ENCODE measurements at places on chromosomes 13 and 19.
A peak's percentile ranks its signal among the peaks of the same experiment; 100 is the strongest.

DNA sequence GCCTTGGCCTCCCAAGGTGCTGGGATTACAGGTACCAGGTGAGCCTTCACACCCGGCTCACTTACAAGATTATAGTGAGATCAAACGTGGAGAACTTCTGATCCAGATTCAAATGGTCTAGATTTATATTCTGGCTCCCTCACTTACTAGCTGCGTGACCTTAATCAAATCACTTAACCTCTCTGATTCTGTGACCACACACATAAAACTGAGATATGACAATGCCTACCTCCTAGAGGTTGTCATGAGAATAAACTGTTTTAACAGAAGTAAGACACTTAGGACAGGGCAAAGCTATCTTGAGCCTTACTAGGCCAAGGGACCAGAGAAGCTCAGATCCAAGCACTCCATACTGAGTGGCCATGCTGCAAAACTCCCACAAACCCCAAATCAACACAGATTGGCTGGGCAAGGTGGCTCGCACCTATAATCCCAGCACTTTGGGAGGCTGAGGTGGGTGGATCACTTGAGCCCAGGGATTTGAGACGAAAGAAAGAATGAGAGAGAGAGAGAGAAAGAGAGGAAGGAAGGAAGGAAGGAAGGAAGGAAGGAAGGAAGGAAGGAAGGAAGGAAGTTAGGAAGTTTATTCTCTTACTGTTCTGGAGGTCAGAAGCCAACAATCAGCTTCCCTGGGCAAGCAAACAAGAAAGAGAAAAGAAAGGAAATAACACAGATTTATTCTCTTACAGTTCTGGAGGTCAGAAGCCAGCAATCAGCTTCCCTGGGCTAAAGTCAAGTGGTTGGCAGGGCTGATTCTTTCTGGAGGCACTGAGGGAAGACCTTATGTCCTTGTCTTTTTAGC is 46.1 kb upstream of the MAP3K10 start:
- no peak for DNase-seq

DNA sequence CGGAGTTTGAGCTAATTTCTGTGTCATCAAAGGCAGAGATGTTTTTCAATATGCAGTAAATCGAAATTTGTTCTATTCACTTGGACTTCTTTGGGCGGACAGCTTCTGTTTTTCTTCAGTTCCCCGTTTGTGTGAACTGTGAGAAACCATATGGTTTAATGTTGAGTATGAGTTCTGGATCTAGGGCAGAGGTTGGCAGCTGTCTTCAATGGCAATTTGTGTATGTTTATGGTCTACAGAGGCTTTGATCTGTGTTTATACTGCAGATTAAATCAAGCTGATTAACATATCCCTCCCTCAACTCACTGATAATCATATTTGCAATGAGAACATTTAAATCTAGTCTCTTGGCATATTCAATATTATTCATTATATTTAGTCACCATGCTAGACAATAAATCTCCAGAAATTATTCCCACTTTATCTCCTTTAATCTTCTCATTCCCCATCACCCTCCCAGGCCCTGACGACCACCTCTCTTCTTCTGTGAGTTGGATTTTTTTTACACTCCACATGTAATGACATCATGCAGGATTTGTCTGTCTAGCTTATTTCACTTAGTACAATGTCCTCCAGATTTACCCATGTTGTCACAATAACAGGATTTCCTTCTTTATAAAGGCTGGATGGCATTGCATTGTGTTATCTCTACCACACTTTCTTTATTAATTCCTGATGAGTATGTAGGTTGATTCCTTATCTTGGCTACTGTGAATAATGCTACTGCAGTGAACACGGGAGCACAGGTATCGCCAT is 9.0 kb downstream of the ZNF331 start:
- no peak for DNase-seq

GRCh38 chr13:36151591-36151990 is 20.4 kb upstream of the DCLK1 start:
- no peak for DNase-seq

DNA sequence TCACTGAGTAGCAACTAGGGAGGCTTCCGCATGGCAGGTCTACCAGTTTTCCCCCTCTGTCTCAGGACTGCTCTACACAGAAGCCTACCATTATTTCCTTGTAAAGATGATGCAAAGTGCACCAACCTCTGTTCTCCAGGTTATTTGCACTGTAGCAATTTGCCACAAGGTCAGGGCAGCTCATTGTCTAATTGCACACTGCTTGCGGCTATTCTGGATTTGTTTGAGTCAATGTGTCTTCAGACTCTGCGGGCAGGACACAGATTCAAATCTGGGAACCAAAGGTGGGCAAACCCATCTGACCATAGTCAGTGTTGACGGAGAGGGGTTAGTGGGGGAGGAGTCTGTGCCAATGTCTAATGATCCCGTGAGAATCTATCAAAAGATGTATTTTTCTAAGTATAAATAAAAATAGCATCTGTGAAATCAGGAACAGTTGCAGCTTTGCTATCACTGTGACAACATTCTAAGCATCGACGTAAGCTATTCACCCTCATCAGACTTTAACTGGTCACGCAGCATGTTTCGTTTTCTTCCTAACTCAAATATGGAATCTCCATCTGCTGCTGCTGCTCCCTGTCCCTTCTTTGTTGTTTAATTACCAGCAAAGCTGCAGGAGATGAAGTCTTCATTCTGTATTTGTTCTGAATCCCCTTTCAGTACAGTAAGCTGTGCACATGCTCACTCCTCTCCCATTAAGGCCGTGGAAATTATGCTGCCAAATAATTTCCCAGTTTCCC is 26.4 kb downstream of the CYSLTR2 start:
- no peak for DNase-seq

DNA sequence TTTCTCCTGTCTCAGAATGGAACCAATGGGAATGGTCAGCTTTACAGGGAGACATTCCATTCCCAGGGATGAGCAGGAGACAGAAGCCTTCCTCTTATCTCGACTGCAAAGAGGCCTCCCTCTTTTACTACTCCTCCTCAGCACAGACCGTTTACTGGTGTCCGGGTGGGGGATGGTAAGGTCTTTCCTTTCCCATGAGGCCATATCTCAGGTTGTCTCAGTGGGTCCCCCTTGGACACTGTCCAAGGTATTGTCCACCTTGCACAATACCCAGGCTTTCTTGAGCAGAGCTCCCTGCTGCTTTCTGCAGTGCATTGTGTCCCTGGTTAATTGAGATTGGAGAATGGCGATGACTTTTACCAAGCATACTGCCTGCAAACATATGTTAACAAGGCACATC is 7.5 kb upstream of the ZNF808 start:
- no peak for DNase-seq

DNA sequence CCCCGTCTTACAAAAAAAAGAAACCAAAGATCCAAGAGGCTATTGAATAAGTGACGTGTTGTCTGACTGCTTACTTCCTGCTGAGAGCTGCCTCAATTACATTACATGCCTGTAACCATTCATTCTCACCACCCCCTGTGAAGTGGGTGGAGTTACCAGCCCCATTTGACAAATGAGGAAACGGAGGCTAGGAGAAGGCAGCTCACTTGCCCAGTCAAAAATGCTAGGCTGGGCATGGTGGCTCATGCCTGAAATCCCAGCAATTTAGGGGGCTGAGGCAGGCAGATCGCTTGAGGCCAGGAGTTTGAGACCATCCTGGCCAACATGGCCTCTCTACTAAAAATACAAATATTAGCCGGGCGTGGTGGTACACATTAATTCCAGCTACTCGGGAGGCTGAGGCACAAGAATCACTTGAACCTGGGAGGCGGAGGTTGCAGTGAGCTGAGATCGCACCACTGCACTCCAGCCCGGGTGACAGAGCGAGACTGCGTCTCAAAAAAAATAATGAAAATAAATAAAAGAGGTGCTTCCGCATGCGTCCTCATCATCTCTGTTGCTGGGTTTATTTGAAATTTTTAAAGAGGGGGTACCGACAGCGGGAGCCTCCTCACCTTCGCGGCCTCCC is 499 bp downstream of the LSM7 start:
- DNase-seq, result peak; percentile 40

DNA sequence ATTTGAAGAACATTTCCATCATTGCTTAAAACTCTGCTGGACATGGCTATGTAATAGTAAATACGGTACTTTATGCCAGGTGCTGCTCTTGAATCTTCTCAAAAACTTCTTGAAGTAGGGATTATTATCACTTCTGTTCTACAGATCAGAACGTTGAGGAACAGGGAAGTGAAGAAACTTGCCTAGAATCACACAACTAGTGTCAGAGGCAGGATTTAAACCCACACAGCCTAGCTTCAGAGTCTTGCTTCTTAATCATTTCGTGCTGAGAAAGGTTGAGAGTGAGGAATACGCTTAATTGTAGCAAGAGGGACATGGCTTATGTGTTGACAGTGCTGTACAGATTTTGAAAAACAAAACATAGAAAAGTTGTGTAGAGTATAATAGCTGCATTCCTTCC is 13.5 kb downstream of the TM9SF2 start:
- no peak for DNase-seq

DNA sequence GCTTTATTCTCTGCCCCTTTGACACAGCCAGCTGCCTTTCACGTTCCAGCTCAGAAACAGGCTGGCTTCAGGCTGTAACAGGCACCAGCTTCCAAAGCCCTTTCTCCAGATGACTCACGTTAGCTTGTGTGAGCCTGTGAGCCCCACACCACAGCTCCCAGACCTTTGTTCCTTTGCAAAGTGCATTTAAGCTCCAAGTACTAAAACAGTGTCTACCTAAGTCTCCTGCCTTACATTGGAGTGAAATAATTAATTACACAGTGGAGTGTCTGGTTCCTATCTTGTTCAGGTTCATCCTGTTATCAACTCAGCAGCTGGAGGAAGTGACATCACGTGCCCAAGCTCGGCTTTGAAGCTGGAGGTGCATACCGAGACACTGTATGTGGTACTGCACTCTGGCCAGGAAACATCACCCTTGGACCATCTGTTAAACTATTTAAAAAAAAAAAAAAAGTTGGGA is 475.8 kb downstream of the FOXO1 start:
- peak; percentile 1 for DNase-seq
